ENCODE measurements at places on chromosomes 1 and 21.

DNA sequence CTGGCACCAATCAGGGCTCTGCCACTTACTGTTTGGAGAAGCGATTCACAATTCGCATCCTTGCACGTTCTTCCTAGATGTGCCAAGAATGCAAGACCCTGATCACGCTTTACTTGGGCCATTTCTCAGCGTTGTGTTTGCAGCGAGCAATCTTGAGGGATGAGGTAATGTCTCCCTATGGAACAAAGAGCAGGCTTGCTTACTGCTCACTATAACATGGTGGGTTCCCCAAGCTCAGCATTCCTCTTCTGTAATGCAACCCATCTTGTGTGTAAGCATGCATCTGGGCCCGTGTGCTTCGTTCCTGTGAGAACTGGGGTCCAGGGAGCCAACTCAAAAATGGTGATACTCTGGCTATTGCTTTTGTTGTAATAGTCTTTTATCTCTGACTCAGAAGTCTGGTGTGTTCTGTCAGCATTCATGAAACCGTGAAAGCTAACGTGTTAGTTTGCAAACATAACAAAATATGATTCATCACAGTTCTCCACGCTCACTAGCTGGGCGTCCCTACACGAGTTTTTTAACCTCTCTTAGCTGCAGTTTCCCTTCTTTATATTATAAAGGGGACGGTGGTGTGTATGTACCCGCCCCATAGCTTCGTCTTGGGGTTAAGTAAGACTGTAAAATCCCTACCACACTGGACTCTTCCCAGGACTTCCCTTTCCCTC is 33.3 kb downstream of the DNTTIP2 start:
- peak; percentile 78 for DNase-seq

- no peak for DNase-seq
These were observed 99.9 kb downstream of the ROR1 start for GRCh38 chr1:63873751-63874150.

DNA sequence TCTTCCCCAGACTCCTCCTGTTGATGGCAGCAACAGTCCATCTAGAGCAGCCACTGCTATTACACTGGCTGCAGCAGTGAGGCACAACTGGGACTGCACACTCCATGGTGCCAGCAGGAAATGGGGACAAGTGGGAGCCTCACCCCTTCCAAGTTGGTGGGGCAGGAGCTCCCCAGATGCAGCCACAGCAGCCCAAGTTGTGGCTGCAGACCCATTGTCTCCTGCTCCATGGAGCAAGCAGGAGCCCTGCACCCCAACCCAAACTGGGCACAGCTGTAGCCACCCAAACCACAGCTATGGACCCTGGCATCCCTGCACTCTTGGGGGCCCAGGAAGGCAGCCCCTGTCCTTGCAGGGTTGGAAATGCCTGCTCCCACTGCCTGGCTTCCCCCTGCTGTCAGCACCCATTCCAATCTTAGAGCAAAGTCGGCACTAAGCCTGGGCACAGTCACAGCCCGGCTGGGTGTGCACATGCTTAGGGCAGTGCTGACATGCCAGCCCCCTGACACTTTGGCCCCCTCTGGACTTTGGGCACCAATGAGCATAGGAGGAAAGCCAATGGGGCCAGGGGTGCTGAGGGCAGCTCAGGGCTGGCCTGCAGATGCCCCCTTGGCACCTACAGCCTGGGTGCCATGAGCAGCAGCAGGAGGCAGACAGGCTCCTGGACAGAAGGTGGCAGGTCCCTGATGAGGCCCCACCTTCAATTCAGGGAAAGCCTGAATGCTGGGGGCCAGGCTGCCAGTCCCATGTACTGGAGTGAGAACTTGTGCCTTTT is 44.0 kb downstream of the MATN1 start:
- no peak for DNase-seq

GRCh38 chr1:236069796-236070195 is 4.9 kb upstream of the NID1 start:
- no peak for DNase-seq

DNA sequence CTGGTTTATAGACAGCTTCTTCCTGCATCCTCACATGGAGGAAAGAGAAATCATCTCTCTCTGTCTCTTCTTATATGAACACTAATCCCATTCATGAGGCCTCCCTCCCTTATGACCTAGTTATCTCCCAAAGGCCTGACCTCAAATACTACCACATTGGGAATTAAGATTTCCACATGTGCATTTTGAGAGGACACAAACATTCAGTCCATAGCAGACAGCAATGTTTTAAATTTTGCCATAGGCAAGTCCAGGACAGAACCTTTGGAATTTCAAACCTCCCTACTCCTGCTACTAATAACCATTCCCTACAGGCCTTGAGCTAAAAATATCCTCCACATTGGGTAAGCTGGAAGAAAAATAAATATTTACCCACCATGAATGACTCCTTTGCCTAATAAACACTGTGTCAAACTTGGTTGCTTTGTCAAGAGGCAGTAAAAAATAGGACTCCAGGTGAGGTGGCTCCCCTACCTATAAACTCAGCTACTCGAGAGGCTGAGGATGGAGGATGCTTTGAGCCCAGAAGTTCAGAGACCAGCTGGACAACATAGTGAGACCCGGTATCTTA is 113.7 kb downstream of the ZNF281 start:
- no peak for DNase-seq

DNA sequence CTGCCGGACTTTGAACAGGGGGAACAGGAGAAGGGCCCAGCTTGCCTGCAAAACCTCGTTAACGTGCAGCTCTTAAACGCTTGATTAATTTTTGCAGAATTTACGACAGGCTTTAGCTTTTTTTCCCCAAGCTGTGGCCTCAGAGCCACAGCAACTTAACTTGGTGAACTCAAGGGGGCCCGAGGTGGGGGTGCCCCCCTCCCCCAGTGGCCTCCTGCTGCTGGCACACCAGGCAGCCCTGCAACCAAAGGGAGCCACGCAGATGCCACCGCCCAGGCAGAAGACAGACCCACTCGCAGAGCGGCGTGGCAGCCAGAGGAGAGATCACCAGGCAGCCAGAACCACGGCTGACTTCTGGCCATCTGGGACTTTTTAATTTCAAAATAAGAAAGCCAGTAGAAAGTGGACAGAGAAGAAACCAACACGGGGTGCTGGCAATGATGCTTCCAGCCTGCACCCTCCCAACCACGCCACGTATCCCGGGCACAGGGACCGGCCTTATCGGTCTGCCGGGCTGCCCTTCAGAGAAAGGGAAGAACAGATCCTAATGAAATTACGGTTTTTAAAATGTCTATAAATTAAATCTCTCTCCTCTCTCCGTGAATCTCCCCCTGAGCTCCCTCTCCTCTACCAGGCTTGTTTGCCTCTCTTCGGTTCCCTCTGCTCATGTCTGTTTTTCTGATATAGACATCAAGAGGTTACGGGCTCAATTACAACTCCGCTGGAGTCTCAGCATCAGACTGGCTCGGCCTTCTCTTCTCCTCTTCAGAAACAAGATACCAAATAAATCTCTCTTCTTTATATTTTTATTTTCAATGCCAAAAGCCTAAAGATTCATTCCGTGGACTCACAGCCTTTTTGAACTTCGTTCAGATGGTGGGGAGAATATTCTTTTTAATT is 6.4 kb downstream of the CASZ1 start:
- DNase-seq, result no peak

GRCh38 chr1:232853994-232854797 is 49.0 kb downstream of the MAP10 start:
- DNase-seq, result no peak

- DNase-seq, result no peak
These were observed 40.4 kb downstream of the UBR4 start for GRCh38 chr1:19169642-19170041.

GRCh38 chr1:19370453-19371170 is 58.5 kb downstream of the SLC66A1 start:
- no peak for DNase-seq

DNA sequence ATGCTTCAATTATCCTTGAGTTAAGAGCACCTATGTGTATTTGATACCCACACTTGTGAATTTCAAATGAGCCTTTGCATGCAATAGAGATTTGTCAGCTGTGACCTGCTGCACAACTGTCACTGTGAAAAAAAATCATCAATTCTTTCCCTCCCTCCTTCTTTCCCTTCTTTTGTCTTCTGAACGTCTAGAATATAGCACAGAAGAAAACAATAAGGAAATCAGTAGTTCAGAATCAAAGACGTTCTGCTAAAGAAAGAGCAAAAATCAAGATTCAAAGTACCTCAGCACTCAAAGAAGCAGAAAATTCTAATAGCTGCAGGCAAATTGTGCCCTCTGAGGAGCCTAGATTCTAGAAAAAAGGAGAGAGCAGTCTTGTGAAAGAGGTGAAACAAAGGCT is 1.7 kb upstream of the FMN2 start:
- no peak for DNase-seq

DNA sequence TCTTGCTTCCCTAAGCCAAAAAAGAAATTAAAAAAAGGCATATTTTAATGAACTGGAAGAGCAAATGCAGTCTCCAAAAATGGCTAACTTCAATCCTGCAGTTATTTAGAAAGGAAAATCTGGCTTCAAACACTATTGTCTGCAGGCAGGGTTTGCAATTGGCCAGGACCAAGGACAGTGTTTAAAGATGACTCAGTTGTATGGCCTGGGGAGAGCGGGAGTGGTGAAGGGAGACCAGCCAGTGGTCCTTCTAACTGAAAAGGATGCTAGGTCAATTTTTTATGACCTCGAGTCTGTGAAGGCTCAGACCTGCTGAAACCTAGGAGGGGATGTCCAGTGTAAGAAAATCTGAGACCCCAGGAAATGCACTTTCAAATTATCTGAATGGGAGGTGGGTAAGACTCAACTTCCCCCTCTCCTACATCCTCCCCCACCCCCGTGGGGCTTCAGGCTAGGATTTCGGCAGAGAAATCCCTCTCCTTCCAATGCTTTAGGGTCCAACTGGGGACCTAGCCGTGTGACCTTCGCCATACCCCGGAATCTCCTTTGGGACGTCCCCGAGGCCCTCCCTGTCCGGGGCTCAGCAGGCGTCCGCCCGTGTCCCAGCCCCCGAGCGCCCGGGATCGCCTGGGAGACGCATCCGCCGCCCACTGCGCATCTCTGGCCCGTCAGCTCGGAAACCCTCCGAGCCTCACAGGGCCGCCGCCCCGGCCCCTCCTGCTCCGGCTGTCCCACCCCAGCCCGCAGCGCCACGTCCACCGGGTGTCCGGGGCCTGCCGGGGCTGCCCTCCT is 602 bp upstream of the RIMKLA start:
- peak; percentile 27 for DNase-seq

GRCh38 chr1:212242288-212242984 is 42.8 kb upstream of the PPP2R5A start:
- peak; percentile 22 for DNase-seq

GRCh38 chr21:19608101-19608621 is 1204.6 kb upstream of the TMPRSS15 start:
- DNase-seq, result no peak

GRCh38 chr1:41240781-41241353 is 1.2 kb downstream of the SCMH1 start:
- DNase-seq, result no peak

GRCh38 chr21:42648606-42649005 is 4.8 kb upstream of the PDE9A start:
- DNase-seq, result no peak

DNA sequence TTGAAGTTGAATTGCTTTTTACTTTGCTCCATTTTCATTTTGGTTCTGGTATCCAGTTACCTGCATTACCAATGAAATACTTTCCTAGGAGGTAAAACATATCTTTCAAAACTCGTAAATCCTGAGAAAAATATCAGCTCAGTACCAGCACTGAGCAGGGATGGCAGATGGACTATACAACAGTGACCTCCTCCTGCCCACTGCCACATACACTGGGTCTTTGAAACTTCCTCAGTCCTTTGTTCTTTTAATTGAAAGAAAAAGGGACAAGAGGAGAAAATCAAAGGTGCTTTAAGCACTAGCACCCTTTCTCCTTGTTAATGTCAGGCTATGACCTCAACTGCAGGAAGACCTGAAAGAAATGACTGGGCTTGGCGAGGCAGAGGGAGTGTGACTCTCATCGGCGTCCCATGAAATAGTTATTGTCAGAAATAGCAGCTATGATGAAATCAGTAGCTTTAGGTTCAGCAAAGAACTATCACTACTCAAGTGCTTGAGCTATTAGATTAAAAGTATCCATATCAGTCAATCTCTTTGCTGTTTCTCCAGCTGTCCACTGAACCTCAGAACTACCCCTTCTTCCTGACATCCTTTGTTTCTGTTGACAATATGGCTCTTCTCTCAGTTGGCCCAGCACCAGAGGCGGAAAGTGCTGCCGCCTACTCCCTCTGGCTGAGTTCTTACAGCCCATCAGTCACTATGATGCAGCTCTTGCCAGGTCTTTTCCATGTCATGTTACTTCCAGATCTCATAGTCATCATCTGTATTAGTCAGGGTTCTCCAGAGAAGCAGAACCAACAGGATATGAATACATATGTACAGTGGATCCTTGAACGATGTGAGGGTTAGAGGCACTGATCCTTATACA is 207.0 kb upstream of the MAP1LC3C start:
- no peak for DNase-seq

DNA sequence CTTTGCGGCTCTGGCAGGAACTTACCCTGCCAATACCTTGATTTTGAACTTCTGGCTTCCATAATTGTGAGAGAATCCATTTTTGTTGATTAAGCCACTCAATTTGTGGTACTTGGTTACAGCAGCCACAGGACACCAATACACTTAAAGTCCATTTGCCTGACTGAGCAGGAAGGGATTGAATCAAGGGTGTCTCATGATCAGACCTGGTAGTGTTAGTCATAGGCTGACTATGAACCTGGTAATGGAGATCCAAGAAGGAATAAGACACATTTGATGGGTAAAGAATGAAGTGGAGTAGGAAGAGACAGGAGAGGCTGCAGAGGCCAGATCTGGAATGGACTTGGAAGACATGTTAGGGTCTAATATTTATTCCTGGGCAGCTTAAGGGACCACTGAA is 31.2 kb upstream of the MAP1LC3C start:
- no peak for DNase-seq

- no peak for DNase-seq
These were observed 39.7 kb downstream of the KCNJ6 start for GRCh38 chr21:37876561-37876960.

- DNase-seq, result peak; percentile 41
These were observed 506 bp downstream of the JUN start for GRCh38 chr1:58783090-58783992.

DNA sequence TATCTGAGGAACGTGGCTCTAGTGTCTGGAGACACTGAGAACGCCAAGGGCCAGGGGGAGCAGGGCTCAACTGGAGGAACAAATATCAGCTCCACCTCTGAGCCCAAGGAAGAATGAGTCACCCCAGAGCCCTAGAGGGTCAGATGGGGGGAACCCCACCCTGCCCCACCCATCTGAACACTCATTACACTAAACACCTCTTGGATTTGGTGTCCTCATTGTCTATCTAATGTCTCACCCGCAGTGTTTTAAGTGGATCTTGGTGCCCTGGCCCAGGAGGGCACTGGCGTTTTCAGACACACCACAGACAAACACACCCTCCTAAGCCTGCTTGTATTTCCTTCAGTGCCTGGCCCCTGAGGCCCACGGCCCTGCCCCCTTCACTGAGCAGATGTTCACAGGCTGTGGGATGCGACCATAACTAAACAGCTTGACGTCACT is 2.2 kb upstream of the FALEC start:
- DNase-seq, result no peak

DNA sequence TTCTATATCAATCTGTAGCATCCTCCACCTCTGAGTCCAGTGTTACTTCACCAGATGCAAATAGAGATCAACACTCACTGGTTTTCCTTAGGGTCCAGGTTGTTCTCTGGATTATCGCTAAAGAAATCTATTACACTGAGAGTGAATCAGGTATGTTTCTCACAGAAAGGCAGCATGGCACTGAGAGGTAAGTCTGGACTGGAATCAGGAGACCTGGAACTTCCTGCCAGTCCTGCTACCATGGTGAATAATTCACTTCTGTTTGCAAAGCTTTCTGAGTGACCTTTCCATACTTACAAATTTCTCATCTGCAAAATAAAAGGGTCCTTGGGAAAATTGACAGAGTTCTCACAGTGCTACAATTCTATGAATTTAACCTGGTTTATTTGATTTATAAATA is 1583.3 kb downstream of the MRPL39 start:
- DNase-seq, result no peak

All from hepatic stellate cell (primary cell).